ENCODE measurements at places on chromosomes 13 and 19. TPM values are rescaled to one million over a fixed set of nuclear protein-coding genes. Genes with fewer than 3 reads are reported as not detected.

The ADGRE1 gene
- total RNA-seq = not detected

The PSG1 gene
- not detected for total RNA-seq

The CD79A gene
- not detected for total RNA-seq

The CRLF1 gene
- total RNA-seq = not detected

The PCDH20 gene
- total RNA-seq = not detected

The RAB3D gene
- 44.4 TPM for total RNA-seq

The SHISA2 gene
- 5.5 TPM for total RNA-seq

The ZNF726 gene
- total RNA-seq = 3.6 TPM

The CAPN12 gene
- total RNA-seq = 0.29 TPM

The JAK3 gene
- total RNA-seq = 1.9 TPM

The KLK10 gene
- not detected for total RNA-seq

The PNMA8A gene
- total RNA-seq = 7.3 TPM

The RFPL4AL1 gene
- 0.13 TPM for total RNA-seq

The CDC42EP5 gene
- 27.1 TPM for total RNA-seq

The ATXN8OS gene
- not detected for total RNA-seq

The ZC3H4 gene
- 27.9 TPM for total RNA-seq

The CCL25 gene
- not detected for total RNA-seq

The ABCA7 gene
- 4.1 TPM for total RNA-seq

The OR10H1 gene
- total RNA-seq = not detected

The ATP13A1 gene
- total RNA-seq = 33.6 TPM

The ISOC2 gene
- total RNA-seq = 33.5 TPM

The MAG gene
- not detected for total RNA-seq

The LILRA5 gene
- total RNA-seq = not detected

The LENG1 gene
- 4.9 TPM for total RNA-seq

The TMEM255B gene
- total RNA-seq = 29.9 TPM

The RASA3 gene
- total RNA-seq = 47.6 TPM

The PSG7 gene
- total RNA-seq = not detected

The KIR3DL2 gene
- total RNA-seq = not detected

The AKAP8L gene
- 56.1 TPM for total RNA-seq

The ZNF723 gene
- not detected for total RNA-seq

The ICAM3 gene
- total RNA-seq = 7.8 TPM

The CASP14 gene
- total RNA-seq = not detected

The GPR18 gene
- total RNA-seq = not detected

The CRB3 gene
- not detected for total RNA-seq

The SAFB2 gene
- 58.9 TPM for total RNA-seq

The DIAPH3 gene
- 59.7 TPM for total RNA-seq

The NPAS1 gene
- not detected for total RNA-seq

The EDNRB gene
- 1.7 TPM for total RNA-seq

The ATP12A gene
- total RNA-seq = not detected

The TMEM190 gene
- not detected for total RNA-seq

The ZNF574 gene
- total RNA-seq = 14.8 TPM

The DENND1C gene
- total RNA-seq = not detected

The ETV2 gene
- total RNA-seq = 0.14 TPM

The ZNF575 gene
- total RNA-seq = 0.27 TPM

The NLRP12 gene
- 0.13 TPM for total RNA-seq

The ZNF763 gene
- total RNA-seq = 1.3 TPM

The TSHZ3 gene
- 4.1 TPM for total RNA-seq

The LGALS7B gene
- not detected for total RNA-seq

The PCDH9 gene
- 4.5 TPM for total RNA-seq

The CEBPA gene
- total RNA-seq = 0.14 TPM

The FAM124A gene
- total RNA-seq = 23.3 TPM

The SULT2B1 gene
- not detected for total RNA-seq

The TNFSF9 gene
- total RNA-seq = 0.40 TPM

Measured in thoracic aorta endothelial cell (primary cell).